ENCODE measurements at places on chromosomes 2 and 18.

GRCh38 chr18:48022021-48022420 lies 91.6 kb upstream of the SMAD2 start:
- DNase-seq: no peak

- DNase-seq: no peak
Measured at GRCh38 chr2:101123795-101124471, 27.2 kb downstream of the TBC1D8 start.

- no peak for DNase-seq
Measured at GRCh38 chr2:129181433-129181832, 798.0 kb upstream of the RAB6C start.

DNA sequence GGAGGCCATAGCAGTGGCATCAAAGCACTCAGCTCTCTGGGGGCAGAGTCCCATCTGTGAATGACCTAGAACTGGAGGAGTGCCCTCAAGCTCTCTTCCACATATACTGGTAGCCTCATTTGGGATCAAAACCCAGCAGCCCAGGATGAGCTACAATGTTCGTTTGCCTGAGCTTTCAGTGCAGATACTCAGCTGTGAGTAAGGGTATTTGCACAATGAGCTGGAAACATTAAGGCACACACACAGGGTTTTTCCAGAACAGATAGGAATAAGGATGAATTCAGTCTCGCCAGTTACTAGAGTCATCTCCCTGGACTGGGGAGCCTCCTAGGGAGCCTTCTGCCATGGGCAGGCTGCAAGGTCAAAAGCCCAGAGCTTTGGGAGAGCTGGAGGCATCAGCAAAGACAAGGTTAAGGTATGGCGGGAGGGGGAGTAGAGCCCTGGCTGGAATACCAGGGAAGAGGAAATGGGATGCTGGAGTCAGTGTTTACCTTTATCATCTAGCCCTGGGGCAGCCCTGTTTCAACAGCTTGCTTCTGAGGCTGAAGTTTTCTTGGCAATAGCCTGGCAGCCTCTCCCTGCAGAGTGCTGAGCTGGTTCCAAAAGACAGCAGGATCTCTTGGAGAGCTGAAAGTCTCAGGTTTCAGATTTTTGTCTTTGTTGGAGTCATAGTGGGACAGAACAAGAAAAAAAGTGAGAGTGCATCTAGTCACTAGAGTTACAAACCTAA lies 187.7 kb downstream of the LOXHD1 start:
- no peak for DNase-seq

GRCh38 chr2:171136024-171136423 lies 24.7 kb downstream of the TLK1 start:
- DNase-seq: no peak

DNA sequence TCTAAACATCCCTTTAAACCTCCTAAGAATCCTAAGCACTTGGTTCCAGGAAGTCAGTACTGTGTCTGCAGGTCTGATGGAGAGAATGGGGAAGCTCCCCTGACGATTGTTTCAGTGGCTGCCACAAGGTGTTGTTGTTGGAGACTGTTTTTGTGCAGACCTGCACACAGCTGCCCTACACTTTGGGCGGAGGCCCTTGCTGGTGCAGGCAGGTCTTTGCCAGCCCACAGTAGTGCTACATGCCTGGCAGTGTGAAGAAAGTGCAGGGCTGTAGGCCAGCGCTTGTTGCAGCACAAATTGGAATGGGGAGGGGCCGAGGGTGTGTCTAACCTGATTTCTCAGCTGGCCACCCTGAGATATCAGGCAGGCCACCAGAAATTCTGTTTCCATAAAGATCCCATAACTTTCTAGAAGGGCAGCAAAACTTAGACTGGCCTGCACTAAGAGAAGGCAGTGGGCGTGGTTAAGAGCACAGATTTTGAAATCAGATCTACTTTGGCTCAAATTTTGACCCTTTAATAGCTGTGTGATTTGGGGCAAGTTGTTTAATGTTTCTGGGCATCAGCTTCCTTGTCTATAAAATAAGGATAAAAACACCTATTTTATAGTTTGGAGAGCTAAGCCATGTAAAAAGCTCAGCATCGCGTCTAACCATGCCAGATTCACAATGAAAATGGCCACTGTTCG lies 83.7 kb upstream of the SLC1A4 start:
- no peak for DNase-seq

DNA sequence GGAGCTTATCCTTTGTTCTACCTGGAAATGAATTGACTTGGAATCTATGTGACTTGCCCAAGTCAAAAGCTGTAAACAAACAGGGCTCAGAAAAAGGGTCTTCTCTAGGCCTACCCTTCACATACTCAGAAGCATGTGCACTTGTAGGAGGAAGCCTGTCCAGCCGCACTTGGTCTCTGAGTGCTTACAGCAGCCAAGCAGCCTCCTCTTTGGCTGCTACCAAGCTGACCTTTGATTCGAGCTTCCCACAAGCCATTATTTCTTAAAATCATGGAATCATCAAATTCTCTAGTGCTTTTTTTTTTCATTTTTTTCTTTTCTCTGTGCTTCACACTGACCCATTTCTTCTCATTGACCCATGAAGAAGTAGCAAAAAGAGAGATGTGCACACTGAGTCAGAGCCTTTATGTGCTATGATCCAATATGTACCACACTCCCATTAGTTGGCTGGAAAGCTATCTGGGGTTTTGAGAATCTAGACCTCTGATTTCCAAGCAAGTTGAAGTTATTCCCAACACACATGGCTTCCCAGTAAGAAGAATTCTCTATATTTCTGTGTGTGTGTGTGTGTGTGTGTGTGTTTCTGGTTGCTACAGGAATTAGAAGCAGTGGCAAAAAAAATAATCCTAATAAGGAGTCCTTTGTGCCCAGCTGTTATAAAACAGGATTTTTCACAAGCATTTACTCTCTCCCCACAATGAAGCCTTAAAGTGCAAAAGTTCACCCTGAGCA lies 550.3 kb upstream of the TNP1 start:
- DNase-seq: no peak

DNA sequence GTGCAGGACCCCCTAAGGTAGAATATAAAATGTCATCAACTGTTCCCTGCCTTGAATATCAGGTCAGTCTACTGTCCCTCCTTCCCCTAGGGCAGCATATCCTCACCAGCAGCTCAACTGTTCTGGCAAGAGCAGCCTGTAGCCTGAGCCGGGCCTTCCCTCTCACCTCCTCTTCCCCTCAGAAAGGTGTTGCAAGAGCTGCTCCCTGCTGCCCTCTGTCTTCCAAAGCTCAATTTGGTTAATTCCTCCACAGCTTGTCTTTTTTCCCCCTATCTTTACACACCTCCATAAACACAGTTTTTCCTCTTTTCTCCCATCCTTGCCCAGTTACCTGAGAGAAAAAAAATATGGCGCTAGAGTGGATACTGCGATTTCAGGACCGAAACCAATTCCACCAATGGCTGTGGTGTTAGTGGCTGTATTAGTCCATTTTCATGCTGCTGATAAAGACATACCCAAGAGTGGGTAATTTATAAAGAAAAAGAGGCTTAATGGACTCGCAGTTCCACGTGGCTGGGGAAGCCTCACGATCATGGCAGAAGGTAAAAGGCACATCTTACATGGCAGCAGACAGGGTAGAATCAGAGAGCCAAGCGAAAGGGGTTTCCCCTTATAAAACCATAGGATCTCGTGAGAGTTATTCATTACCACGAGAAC lies 184.7 kb downstream of the MREG start:
- DNase-seq: peak; percentile 58

- DNase-seq: no peak
Measured at GRCh38 chr2:233968556-233968955, 51.4 kb downstream of the TRPM8 start.

DNA sequence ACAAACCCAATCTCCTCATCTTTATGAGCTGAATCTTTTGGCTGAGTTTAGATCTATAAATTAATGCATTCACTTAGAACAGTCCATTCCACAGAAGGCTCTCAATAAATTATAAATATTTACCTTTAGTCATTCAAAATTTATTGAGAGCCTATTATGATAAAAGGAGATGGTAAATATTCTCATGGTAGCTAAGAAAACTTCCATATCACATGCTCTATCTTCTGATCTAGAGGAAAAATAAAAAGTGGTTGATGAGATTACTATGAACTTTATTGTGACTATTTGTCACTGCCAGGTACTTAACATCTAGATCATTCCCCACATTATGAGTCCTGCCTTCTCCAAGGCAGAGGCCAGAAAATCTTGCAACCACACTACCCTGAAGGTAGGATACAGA lies 62.4 kb downstream of the L3MBTL4 start:
- DNase-seq: no peak

- peak; percentile 9 for DNase-seq
Measured at GRCh38 chr18:26089293-26090129, 902 bp downstream of the SS18 start.

- peak; percentile 88 for DNase-seq
Measured at GRCh38 chr2:95760806-95761525, 169.2 kb downstream of the TRIM43 start.

DNA sequence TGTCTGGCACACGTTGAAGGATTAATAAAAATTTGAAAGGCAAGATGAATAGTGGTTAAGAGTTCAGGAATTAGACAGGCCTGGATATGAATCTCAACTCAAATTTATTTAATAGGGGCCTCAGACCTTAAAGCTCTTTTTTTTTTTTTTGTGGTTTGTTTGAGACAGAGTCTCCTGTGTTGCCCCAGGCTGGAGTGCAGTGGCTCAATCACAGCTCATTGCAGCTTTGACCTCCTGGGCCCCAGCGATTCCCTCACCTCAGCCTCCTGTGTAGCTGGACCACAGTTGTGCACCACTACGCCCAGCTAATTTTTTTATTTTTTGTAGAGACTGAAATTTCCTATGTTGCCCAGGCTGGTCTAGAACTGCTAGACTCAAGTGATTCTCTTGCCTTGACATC lies 3.0 kb downstream of the ZRANB3 start:
- no peak for DNase-seq

GRCh38 chr2:220394433-220394832 lies 767.0 kb downstream of the SLC4A3 start:
- DNase-seq: peak; percentile 22

- no peak for DNase-seq
Measured at GRCh38 chr2:158079672-158080071, 22.0 kb upstream of the UPP2 start.

- DNase-seq: no peak
Measured at GRCh38 chr2:223989206-223989855, 32.1 kb downstream of the MRPL44 start.

DNA sequence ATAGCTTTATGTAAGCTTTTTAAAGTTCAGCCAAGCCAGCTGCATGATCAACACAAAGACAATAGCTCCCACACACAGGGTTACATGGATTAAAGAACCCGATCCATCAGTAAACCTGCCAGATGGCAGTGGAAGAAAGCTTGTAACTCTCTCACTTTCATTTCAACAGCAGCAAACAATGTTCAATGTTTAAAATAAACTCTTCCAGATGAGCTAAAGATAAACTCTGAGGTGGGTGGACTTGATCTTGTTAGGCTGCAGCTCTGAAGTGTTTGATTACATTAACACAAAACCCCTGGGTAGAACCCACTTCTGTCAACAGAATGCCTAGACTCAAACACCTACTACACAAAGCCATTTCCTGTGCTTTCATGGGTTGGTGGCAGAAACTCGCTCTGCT lies 13.9 kb downstream of the RDH14 start:
- no peak for DNase-seq

DNA sequence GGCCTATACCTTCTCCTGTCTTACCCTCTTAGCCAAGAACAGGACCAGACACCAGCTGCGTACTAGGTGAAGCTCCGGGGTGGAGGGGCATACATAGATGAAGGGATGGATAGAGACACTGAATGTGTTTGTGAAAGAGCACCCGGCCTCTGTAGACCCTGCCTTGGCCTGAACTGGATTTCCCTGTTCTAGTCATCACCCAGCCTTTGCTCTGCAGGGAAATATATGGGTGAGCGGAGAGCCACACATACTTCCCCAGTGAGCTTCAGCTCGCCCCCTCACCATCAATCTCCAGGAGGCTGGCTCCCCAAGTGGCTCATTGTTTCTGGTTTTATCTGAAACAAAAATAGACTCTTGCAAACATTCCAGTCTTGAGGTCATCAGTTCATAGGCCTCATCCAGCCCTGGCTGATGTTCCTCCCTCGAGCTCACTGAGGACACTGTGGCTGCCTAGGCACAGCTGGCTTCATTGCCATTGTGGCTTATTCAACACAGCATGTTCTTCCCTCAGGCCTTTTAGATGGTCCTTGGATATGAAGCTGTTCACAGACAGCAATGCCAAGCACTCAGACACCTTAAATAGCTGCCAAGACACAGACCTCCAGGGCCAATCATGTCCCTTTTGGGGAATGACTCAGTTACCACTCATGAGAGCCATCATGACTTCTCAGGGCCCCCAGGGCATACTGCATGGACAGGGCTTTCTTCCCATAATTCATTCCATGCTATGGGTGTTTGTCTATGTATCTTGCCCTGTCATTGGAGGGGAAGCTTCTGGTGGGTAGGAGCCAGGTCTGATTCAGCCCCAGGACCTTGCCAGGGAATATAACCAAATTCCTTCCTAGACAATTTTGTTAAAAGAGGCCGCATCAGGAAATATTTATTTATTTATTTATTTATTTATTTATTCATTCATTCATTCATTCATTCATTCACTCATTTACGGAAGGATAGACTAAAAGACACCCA lies 82.4 kb downstream of the TTC32 start:
- peak; percentile 51 for DNase-seq

DNA sequence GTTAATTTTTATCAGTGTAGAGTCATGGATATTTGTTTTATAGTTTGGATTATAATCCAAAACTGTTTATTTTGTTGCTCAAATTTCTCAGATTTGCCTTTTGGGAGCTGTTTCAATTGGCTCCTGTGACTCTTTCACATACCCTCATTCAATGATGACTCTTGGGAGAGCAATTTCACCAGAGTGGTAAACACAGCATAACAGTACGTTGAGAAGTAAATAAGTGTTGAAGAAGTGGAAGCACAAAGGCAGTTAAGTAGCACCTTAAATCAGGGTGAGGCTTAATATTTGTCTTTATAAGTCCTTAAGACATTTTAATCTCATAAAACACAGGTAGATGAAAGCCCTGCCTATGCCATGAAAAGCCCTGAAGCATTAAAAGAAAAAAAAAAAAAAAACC lies 17.1 kb upstream of the SLC39A10 start:
- no peak for DNase-seq

- DNase-seq: no peak
Measured at GRCh38 chr18:23142251-23142929, 7.1 kb downstream of the CABLES1 start.

GRCh38 chr2:209673811-209674210 lies 97.8 kb upstream of the UNC80 start:
- no peak for DNase-seq

DNA sequence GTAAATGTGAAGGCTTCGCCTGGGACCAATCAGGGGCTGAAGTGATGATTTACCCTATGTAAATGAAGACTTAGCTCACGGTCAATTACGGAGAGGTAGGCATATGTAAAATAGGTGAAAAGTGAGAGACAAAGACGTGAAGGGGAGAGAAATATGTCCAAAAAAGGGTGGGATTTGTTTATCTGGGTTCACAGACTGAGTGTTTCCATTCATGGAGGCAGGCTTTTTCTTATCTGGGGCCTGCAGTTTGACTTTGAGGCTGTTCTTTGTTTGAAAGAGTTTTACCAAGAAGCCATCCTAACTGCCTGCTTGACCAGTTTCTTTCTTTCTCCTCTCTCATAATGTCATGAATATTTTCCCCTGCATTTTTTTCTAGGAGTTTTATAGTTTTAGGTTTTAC lies 202.7 kb downstream of the NYAP2 start:
- no peak for DNase-seq
